ENCODE measurements at places on chromosomes 12 and 14.

GRCh38 chr12:102965281-102966155 lies 8.0 kb downstream of the ASCL1 start:
- peak; percentile 59 for DNase-seq

GRCh38 chr14:58131386-58131785 lies 20.6 kb downstream of the ARMH4 start:
- DNase-seq = no peak

- DNase-seq = no peak
These were observed 79.6 kb downstream of the OTX2 start for GRCh38 chr14:56730538-56731145.

DNA sequence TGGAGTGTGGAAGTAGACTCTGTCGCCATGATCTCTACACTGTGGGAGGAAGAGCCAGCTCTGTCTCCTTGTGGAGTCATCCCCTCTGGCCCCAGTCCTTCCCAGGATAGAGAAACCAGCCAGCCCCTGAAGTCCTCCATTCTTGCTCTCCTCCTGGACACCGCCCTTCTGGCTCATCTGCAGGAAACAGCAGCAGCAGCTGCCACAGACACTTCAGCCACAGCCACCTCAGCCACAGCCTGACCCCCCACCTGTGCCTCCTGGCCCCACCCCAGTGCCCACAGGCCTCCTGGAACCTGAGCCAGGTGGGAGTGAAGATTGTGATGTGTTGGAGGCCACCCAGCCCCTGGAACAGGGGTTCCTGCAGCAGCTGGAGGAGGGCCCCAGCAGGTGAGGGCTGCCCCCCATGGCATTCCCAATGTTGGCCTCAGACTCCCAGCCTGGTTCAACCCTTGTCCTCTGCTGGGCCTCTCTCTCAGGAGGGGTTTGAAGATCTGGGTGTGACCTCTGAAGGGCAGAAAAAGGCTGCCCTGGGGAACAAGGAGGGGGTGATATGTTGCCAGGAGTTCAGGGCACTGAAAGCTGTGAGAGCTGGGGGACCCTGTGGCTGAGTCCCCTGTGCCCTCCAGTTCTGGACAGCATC lies 10.5 kb downstream of the PRPF40B start:
- DNase-seq = no peak

DNA sequence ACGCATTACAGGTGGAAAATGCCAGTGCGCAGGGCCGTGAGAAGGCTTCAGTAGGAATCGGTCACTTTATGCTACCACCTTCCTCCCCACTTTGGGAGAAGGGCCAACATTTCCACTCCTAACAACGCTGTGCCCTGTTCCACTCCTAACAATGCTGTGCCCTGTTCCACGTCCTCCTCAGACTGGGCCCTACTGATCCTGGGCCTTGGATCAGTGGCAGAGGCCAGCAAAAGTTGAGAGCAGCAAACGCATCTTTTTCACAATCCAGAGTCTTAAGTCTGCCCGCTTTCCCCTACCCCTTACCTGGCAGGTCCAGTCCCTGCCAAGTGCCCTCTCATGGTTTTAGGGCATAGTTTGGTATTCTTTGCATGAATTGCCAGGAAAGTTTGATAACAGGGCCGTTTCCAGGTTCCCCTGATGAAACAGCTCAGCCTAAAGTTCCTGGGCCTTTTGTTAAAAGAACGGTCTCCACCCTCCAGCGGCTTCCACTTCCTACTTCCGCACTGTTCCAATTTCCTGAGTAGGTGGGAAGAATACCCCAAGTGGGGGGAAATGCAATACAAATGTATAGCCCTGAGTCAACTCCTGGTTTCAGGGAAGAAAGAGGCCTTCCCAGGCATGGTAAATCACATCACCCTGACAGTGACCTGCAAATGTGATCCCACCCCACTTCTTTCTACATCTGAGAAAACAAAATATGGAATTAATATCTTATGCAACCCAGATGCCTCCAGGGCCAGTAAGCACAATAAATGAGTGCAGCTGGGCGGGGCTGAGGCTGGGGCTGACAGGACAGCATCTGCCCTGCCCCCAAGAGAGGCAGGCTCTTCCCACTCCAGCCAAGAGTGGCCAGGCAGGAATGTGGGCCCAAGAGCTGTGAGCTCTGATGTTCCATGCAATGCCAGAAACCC lies 15.0 kb downstream of the KCTD10 start:
- DNase-seq = no peak

DNA sequence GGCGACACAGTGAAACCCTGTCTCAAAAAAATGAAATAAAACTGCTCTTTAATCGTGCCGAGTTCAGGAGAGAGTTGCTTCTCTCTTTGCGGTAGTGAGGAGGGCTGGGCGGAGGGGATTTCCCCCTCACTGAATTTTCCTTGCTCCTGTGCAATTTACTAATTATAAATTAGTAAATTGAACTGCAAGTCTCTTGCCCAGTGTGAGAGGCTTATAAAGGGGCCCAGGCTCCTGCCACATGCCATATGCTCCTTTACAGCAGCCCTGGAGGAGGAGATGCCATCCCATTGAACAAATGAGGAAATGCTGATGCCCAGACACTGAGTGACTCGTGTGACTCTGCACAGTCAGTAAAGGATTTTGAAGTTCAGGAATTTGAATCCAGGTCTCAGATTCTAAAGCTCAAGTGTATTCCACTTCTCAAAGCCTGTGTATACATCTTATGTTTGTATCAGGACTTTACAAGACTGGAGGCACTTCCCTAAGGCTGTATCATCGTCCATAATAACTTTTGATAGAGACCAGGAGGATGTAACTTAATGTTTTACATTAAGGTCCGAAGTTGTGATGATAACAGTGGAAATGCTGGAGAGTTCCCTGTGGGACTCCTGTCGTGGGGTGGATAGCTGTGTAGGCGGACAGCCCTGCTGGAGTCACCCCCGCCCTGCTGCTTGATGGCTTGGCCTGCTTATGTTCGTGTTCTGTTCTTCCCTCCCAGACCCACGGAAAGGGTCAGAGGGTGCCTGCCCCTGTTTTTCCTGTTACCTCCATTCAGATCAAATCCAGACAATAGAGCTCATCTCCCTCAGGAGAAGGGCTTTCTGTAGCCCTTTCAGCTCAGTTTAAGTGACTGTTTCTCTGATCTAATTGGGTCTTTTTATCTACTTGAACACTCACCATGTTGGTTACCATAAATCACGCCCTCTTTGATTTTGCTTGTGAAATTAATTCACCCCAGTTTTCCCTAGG lies 13.9 kb downstream of the PELI2 start:
- DNase-seq = no peak

DNA sequence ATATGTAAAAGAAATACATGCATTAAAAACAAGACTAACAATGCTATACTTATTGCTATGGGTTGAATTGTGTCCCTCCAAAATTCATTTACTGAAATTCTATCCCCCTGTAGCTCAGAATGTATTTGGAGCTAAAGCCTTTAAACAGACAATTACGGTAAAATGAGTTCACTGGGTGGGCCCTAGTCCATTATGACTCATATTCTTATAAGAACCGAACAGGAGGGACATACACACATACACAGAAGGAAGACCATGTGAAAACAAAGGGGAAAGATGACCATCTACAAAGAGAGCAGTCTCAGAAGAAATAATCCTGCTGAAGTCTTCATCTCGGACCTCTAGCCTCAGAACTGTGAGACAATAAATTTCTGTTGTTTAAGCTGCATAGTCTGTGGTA lies 77.1 kb upstream of the ANKS1B start:
- DNase-seq = no peak

DNA sequence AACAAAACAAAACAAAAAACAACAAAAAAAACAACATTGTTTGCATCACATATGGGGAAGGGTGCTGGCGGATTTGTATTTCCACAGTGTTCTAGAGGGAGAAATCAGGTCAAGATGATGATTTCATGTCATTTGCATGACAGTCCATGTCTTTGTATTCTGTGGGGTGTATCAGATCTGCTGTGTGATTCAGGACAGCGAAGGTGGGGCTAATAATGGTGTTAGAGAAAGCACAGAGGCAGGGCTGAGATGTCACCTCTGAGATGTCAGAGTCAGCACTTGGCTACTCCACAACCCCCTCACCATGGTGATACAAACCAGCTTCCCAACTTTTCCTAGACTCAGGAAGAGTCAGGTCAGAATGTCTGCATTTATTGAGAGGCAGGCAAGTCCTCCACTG lies 543.2 kb downstream of the BCL11B start:
- no peak for DNase-seq

DNA sequence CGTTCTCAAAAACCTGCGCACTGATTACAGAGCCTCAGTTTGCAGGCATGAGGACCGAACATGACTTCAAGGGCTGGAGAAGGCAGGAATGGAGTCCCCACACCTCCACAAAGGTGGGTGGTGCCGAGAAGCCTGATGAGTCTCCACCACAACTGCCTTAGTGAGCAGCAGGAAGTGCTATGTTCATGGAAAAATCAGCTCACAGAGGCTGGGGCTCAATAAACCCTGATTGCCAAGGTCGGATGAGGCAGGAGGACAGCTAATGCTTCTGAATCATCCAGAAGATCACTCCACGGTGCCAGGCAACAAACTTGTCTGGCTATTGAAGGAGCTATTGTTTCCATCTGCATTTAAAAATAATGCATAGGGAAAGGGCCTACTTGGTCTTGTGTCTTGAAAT lies 31.1 kb downstream of the APPL2 start:
- no peak for DNase-seq

GRCh38 chr14:90239139-90239538 lies 17.2 kb upstream of the PSMC1 start:
- no peak for DNase-seq
